Caudate nucleus (tissue), 63 donors: ENCODE measurements at places on chromosomes 7 and 10.

GRCh38 chr10:30705101-30705624 is 75.6 kb upstream of the LYZL2 start:
- DNase-seq: no peak

DNA sequence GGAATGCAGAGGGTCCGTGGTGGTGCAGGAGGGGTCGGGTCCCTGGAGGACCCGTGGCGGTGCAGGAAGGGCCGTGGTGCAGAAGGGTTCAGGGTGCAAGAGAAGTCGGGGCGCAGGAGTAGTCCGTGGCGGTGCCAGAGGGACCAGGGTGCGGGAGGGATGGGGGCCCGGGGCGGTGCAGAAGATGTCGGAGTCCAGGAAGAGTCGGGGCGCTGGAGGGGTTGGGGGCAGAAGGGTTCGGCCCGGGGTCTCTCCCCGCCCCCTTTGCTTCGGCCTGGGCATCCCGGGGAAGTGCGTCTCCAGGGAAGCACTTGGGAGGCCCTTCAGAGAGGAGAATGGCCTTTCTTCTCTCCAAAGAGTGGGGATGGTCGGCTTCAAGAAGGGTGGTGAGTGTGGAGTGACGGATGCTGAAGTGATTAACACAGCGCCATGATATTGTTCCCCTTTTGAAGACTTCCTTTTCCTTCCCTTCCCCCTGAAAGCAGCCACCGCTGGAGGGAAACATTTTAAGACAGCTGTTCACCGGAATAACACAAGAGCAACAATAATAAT is 997 bp downstream of the WDR37 start:
- no peak for DNase-seq

GRCh38 chr7:31137234-31137633 is 85.1 kb downstream of the ADCYAP1R1 start:
- no peak for DNase-seq

- DNase-seq: peak; percentile 68
Measured at GRCh38 chr10:128526791-128527375, 400.7 kb upstream of the MKI67 start.

GRCh38 chr7:76423666-76424412 is 911 bp upstream of the ZP3 start:
- DNase-seq: no peak

DNA sequence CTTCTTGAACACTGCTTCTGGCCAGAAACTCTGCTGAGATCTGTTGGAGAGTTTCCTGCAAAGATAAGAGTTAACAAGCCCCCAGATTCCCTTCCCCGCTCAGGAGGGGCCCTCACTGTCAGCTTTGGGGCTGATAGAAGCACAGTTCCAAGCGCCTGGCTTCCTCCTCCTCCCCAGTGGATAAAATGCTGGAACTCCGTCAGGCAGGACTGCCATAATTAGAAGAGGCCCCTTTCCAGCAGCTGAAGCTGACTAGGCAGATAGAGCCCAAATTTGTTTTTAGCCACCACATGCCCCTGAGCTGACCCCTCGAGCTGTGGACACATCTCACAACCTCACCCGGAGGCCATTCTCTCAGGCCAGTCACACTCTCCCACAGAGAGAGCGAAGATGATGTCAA is 89.4 kb downstream of the TBXAS1 start:
- no peak for DNase-seq

GRCh38 chr10:89699581-89700064 is 1.8 kb upstream of the KIF20B start:
- no peak for DNase-seq

DNA sequence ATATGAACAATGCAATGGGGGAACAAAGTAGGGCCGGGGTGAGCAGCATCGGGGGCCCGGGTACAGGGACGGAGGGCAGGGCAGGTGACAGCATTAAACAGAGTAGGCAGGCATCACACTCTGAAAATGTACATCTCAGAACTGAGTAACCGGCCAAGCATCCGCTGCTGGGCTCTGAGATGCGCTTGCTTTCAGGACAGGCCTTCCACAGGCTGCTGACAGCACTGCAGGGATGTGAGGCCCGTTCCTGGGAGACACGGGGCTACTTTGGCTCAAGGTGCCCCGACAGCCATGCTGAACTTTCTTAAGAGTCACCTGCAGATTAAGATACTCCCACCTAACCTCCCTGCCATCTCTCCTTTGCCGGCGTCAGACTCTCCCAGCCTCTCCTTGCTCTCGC is 64.3 kb upstream of the FGFR2 start:
- DNase-seq: no peak

- DNase-seq: no peak
Measured at GRCh38 chr7:137967143-137968018, 34.5 kb downstream of the CREB3L2 start.

- no peak for DNase-seq
Measured at GRCh38 chr7:26584326-26584725, 280.1 kb downstream of the SKAP2 start.

- DNase-seq: no peak
Measured at GRCh38 chr7:98777051-98777450, 92.8 kb downstream of the TMEM130 start.

- DNase-seq: no peak
Measured at GRCh38 chr7:155883491-155884224, 71.4 kb upstream of the SHH start.

GRCh38 chr7:73894733-73895551 is 34.0 kb downstream of the TMEM270 start:
- no peak for DNase-seq

- no peak for DNase-seq
Measured at GRCh38 chr10:96740579-96741281, 20.4 kb upstream of the PIK3AP1 start.

GRCh38 chr7:16428672-16429071 is 7.3 kb upstream of the CRPPA start:
- DNase-seq: no peak

DNA sequence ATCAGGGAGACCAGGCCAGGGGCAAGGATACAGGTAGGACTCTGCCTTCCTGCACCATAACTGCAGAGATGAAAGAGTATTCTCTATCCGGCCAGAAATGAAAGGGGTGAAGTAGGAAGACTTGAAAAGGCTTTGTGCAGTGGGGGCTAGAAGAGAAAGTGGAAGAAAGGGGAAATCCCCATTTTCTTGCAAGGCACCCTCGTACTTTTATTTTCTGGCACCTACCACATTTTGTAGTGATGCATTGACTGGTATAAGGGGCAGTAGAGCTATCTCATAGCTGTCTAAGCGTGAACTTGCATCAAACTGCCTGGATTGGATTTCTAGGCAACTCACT is 752 bp upstream of the CAMK2G start:
- DNase-seq: no peak

DNA sequence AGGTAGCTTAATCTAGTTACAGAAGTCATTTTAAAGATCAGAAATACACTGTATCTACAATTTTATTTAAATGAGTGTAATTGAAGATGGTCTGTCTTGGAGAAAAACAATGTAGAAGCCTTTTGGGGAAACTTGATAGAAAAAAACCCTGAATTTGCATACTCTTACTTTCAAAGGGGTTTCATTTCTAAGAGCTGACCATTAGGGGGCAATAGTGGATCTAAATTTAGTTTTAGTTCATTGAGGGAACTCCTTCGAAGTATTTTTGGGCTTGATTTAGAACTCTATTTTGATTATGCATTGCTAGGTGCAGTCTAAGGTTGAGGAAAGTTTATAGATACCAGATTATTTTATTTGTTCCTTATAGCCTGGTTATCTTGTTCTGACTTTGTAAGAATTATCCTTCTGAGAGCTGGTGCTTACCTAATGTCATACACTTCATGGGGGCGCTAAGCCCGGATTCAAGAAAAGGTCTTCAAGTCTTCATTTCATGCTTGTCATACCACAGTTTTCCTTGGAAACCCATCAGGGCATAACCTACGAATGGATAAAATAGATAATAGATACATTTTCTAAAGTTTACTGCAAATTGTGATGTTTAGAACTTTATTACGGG is 69.1 kb upstream of the MXI1 start:
- DNase-seq: no peak

GRCh38 chr7:47965456-47965855 is 14.0 kb downstream of the HUS1 start:
- DNase-seq: no peak

DNA sequence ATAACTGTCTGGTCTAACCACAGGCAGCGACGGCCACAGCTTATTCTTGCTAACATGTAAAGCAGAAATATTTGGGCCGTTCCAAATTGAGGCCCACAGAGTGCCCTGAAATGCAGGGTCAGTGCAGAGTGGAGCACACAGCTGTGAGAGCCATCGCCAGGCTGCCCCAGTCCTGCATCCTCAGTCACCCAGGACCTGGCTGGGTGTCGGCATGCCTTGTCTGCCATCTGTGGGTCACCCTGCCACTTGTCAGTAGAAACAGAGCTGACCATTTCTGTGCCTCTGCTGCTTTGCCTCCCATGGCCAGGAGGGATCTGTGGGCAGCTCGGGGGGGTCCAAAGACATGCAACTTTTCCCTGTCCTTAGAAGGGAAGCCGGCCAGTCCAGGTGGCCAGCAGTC is 57.3 kb upstream of the BTBD16 start:
- DNase-seq: peak; percentile 19

GRCh38 chr10:37860494-37861190 is 3.2 kb upstream of the ZNF248 start:
- no peak for DNase-seq

- no peak for DNase-seq
Measured at GRCh38 chr7:6480323-6480660, 32.5 kb upstream of the DAGLB start.

DNA sequence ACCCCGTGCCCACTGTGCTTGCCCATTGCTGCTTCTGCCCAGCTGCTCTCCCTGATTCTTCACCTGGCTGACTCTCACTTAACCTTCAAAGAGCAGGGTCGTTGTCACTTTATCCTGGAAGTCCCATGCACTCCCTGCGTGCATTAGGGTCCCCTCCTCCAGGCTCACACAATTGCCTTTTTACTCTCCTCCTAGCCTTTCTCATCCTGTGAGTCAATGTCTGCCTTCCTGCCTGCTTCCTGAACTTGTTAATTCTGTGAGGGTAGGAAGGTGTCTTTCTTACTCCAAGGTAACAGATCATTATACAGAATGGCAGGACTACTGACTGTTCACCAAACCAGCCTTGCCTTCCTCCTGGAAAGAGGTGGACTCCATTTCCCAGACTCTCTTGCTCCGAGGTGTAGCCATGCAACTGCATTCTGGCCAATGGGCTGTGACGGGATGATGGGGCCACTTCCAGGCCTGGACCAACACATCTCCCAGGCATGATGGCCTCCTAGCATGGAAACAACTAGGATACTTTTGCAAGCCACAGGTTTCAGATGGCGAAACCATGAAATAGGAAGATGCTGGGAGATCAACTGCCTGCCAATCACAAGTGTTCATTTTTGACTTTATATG is 54.7 kb downstream of the ARHGAP22 start:
- no peak for DNase-seq

DNA sequence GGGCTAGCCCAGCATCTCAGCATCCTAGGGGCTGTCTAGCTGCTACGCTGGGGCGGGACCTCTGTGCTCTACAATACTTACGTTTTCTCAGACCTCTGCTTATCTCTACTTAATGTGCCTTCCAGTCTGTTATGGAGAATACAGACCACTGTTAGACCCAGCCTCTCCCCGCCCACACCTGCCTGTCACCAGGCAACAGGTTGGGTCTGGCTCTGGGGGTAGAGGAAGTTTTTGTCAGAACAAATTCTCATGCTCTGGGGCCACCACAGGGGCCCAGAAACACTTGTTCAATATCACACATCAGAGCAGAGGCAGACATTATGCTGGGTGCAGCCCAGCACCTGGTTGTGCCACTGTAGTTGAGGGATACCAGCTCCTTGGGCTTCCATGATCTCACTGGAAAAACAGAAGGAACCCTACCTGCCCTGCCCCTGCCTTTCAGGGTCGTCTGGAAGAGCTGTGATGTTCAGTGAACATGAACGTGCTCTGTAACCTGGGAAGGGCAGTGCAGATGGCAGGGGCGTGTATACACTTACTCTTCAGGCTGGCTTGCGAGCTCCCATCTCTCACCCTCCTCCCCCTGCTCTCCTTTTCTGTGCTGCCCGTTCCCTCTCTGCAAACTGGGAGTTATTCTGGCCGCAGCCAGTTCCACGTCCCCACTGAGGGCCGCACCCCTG is 135.2 kb upstream of the PODXL start:
- DNase-seq: no peak

- no peak for DNase-seq
Measured at GRCh38 chr7:28587211-28587610, 174.9 kb downstream of the CREB5 start.

GRCh38 chr7:106346167-106346677 is 61.4 kb upstream of the NAMPT start:
- no peak for DNase-seq

DNA sequence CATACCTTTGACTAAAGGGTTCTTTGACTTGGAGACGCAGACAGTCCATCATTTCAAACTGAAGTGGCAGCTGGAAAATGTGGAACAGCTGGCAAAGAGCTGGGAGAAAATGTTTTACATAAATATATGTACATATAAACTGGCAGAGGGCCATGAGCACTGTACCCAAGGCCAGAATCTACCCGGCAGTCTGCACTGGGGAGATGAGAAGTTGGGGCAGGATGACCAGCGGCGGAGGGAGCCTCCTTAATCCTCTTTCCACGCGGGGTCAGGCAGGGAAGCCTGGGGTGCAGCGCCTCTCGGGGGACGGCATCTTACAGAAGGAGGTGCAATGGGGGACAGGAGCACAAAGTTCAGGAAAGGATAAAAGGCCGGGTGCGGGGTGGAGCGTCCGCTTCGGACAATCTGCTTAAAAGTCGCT is 1.3 kb downstream of the GLI3 start:
- DNase-seq: no peak

DNA sequence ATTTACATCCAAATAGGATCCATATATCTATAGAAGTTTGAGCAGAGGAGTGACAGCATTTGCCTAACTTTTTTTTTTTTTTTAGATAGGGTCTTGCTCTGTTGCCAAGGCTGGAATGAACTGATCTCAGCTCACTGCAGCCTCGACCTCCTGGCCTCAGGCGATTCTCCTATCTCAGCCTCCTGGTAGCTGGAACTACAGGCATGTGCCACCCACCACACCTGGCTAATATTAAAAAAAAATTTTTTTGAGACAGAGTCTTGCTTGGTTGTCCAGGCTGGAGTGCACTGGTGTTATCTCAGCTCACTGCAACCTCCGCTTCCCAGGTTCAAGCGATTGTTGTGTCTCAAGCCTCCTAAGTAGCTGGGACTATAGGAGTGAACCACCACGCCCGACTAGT is 15.1 kb downstream of the PPIA start:
- DNase-seq: no peak

- no peak for DNase-seq
Measured at GRCh38 chr7:138138244-138138643, 62.0 kb downstream of the AKR1D1 start.

DNA sequence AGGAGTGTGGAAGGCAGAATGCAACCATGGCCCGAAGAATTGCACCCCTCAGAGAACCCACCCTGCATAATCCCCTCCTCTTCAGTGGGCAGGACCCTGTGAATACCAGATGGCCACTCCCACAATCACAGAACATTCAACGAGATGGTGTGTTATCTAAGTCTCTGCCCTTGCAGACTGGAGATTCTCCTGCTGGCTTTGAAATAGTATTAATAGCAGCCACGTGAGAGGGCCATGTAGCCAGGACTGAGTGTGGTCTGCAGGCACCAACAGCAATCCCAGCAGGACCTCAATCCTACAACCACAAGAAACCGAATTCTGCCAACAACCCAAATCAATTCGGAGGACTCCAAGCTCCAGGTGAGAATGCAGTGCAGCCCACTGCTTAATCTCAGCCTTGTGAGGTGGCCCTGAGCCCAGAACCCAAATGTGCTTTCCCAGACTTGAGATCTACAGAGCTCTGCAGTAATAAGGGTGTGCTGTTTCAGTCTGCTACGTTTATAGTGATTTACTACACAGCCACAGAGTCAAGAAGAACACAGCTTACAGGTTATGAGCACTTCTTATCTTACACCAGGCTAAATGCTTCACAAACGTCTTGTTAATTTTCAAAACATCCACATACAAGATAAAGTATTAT is 72.1 kb downstream of the VOPP1 start:
- DNase-seq: no peak
